ENCODE measurements at places on chromosomes 1 and 21. TPM values are rescaled to one million over a fixed set of nuclear protein-coding genes. Genes with fewer than 3 reads are reported as not detected.

- no peak overlapping the region for H3K27ac ChIP-seq
- no peaks in the 10 kb centered on the region for H3K27me3 ChIP-seq
- H3K4me1 ChIP-seq = peaks cover 68% of the 10 kb centered on the region
- H3K36me3 ChIP-seq = no peaks in the 10 kb centered on the region
- DNase-seq = no peak
- no peak overlapping the region for H3K4me3 ChIP-seq
These were observed 2.5 kb downstream of the CSDE1 start for GRCh38 chr1:114755006-114755931.

The TEDDM1 gene
- total RNA-seq = not detected

- no peaks in the 10 kb centered on the region for H3K27me3 ChIP-seq
- H3K4me3 ChIP-seq = no peak overlapping the region
- DNase-seq = no peak
- no peaks in the 10 kb centered on the region for H3K36me3 ChIP-seq
These were observed 13.0 kb upstream of the GPR137B start for GRCh38 chr1:236129306-236129705.

The HCRTR1 gene
- total RNA-seq = not detected

- no peaks in the 10 kb centered on the region for H3K27me3 ChIP-seq
- no peaks in the 10 kb centered on the region for H3K36me3 ChIP-seq
- no peak for DNase-seq
- no peak overlapping the region for H3K4me3 ChIP-seq
- peak overlapping the region; percentile 21 for H3K27ac ChIP-seq
- H3K4me1 ChIP-seq = peaks cover 31% of the 10 kb centered on the region
These were observed 2.5 kb downstream of the KIF21B start for GRCh38 chr1:201020721-201021629.
